HT-29 (cell line): ENCODE measurements at places on chromosomes 4 and X. TPM values are rescaled to one million over a fixed set of nuclear protein-coding genes. Genes with fewer than 3 reads are reported as not detected.

Gene PPP1R2C
- not detected in 2 replicates for total RNA-seq

Gene ETNPPL
- not detected in 2 replicates for total RNA-seq

Gene KLHL4
- total RNA-seq, result not detected in 2 replicates

Gene CXCL9
- not detected in 2 replicates for total RNA-seq

Gene HOPX
- total RNA-seq, result 3.0 TPM in 2 replicates

Gene MXD4
- 41.7 and 46.8 TPM in 2 replicates for total RNA-seq

- peak; percentile 10 for DNase-seq
Observed at GRCh38 chr4:8101213-8102075, 57.2 kb downstream of the ABLIM2 start.

GRCh38 chr4:184649971-184650855 is 675 bp downstream of the PRIMPOL start:
- DNase-seq, result peak; percentile 46

GRCh38 chr4:78297116-78297800 is 240.1 kb downstream of the FRAS1 start:
- no peak for DNase-seq

GRCh38 chr4:187218705-187219245 is 495.1 kb upstream of the FAT1 start:
- no peak for DNase-seq

DNA sequence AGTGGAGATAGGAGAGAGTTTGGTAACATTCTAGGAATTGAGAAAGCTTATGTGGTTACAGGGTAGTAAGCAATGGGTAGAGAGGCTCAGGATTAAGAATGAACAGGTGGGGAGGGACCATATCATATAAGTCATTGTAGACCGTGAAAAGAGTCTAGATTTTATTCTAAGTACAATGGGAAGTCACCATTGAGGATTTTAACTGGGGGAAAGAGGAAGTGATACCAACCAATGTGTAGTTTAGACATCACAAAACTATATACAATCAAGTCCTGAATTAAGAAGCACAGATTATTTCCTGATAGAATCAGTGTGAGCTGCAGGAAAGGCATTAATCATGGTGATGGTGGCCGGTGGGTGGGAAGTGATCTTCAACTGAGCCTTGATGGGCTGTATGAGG is 178.3 kb upstream of the ZIC3 start:
- DNase-seq, result no peak

GRCh38 chr4:166121897-166122296 is 248.9 kb downstream of the TLL1 start:
- no peak for DNase-seq

DNA sequence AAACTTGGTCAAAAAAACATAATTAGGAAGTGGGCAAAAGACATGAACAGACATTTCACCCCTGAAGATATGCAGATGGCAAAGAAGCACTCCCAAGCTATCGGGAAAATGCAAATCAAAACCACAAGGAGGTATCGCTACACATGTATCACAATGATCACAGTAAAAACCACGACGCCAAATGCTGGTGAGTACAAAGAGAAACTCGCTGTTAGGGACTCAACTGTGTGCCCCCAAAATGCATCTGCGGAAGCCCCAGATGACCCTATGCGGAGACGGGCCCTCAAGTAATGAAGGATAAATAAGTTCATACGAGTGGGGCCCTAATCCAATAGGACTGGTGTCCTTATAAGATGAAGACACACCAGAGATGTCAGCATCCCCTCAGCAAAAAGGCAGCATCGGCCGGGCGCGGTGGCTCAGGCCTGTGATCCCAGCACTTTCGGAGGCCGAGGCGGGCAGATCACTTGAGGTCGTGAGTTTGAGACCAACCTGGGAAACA is 10.2 kb downstream of the GAK start:
- DNase-seq, result no peak

DNA sequence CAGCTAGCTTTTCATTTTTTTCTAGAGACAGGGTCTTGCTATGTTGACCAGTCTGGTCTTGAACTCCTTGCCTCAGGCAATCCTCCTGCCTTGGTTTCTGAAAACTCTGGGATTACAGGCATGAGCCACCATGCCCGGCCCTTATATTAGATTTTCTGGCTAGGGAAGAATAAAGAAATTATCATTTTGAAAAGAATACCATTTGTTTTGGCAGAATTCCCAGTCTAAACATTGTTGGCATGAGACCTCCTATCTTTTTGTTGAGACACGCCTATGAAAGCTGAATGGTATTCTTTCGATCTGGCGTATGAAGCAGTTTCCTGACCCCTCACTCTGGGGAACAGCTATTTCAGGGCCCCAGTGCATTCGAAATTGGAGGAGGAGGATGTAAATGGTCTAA is 107.0 kb downstream of the REPS2 start:
- DNase-seq, result no peak

DNA sequence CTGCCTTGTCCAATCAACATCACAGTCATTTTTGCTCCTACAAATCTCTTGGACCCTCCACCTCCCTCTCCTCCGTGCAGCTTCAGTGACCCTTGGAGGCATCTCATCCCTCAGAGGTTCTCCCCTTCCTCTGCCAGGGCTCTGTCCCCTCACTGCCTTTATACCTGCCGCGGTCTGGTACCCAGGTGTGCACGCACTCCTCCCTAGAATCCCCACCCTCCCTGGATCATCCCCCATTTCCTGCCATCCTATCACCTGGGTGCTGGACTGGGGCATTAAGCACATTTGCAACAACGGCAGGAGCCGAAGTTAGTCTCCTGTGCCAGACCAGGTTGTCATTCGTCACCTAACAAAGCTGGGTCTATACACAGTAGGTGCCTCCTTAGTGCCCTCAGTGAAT is 10.1 kb downstream of the TMEM271 start:
- DNase-seq, result no peak

DNA sequence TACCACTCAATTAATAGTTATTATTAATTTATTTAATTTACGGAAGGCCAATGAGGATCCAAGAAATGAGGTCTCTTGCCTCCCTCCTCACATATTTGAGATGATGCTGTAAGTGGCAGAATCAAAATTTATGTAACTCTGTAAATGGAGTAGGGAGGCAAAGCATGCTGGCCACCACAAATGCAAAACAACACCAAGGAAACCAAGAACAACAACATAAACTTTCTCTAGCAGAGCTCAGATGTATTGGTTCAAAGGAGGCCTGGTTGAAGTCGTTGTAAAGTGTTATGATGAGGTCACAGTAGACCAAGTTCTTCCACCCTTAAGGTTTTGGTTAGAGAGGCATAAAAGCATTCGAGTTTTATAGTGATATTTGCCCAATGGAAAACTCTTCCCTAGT is 194.8 kb upstream of the FAT1 start:
- DNase-seq, result no peak

DNA sequence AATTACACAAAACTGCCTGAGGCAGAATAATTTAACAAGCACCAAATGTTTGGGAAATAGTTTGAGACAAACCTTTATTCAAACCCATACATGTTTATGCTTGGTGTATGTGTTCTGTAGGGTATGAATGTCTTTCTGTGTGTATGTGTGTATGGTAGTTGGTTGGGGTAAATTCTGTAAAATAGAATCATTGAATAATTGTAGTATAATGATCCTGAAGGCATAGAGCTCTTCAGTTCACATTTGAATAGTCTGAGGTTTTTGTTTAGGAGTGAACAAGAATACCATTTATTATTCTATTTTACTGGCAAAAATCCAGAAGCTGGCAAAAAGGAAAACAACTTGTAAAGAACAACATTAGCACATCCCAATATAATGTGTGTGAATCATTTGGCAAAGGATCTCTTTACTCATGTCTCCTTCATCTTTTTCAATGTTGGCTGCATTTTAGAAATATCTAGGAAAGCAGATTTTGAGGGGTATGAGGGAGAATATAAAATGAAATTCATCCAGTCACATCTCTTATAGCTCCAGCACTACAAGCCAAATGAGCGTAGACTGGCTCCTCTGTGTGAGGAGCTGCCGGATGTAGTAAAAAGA is 360.0 kb downstream of the CHIC1 start:
- no peak for DNase-seq

GRCh38 chr4:74996996-74997395 is 64.1 kb downstream of the PARM1 start:
- DNase-seq, result no peak

GRCh38 chr4:166091912-166092510 is 219.0 kb downstream of the TLL1 start:
- DNase-seq, result peak; percentile 33

GRCh38 chrX:39808471-39808917 is 289.3 kb downstream of the BCOR start:
- no peak for DNase-seq

DNA sequence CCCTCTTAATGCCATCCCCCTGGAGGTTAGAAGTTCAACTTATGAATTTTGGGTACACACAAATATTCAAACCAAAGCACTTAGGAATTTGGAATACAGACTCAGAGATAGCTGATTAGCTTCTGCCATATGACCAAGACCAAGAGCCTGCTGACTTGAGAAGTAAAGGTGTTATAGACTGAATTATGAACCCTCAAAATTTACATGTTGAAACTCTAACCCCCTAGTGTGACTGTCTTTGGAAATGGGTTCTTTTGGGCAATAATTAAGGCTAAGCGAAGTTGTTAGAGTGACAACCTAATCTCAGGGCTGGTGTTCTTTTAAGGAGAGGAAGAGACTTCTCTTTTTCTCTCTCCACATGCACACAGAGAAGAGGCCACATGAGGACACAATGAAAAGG is 151.2 kb downstream of the COX18 start:
- DNase-seq, result no peak

DNA sequence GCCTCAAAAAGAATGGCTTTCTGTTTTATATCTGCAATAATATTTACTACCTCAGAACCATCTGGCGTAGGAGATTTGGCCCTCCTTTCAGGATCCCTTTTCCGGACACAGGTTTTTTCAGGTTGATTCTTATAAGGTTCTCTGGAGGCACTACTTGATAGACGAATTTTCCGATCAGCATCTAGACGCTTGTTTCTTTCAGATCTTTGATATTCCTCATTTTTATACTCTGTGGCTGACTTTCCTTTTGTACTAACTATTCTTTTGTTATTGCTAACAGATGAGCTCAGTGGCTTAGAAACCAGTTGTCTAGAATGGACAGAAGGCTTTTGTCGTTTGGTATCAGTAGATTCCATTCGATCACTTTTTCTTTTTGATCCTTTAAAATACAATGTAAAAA is 12.4 kb downstream of the YTHDC1 start:
- DNase-seq, result no peak

- DNase-seq, result peak; percentile 32
Observed at GRCh38 chr4:56906489-56907393, 959 bp upstream of the REST start.

DNA sequence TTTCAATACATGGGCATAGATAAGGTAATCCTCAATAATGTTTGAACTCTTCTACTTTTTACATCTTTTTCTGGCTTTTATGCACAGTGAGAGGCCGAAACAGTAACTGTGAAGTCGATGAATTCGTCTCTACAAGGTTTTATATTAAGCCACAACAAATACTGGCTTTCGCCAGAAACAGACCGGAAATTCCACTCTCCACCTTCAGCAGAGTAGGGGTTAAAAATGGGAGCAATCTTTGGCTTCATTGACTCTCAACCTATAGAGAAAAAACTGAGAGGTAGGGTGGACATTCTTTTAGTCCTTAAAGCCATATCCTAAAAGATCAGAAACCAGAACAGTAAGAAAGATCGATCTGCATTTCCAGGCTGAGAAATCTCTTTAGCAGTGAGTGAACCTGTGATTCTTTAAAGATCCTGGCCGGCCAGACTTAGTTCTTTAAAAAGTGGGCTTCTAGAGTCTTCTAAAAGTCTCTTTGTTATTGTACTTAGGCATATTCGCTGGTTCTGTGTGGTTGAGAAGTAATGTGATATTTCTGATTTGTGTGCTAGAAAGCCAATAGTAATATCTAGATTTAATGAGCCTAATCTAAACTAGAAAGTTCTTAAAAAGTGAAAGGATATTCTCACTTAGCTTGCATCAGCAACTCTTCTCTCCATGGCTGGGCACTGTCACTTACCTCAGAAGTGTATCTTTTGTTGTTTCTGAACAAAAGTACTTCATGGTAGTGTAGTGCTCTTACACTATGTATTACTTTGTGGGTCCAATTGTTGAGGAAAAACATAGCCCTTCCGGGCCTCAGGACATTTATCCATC is 2.0 kb downstream of the HSPA4L start:
- peak; percentile 69 for DNase-seq

- DNase-seq, result no peak
Observed at GRCh38 chr4:6119507-6120020, 80.8 kb downstream of the JAKMIP1 start.

GRCh38 chr4:154078504-154079350 is 289.8 kb upstream of the SFRP2 start:
- no peak for DNase-seq

GRCh38 chr4:140344101-140344500 is 29.3 kb upstream of the SCOC start:
- DNase-seq, result no peak

DNA sequence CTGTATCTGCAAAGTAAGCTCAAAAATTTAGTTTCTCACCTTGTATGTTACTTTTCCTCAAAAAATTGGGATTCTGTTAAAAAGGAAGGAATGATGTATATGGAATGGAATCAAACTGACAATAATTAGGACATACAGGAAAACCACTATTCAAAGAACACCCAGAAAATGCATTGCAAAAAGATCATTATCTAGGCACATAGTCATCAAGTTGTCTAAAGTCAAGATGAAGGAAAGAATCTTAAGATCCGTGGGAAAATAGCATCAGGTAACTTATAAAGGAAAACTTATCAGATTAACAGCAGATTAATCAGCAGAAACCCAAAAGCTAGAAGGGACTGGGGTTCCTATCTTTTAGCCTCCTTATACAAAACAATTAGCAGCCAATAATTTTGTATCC is 23.1 kb upstream of the PLK4 start:
- no peak for DNase-seq

- no peak for DNase-seq
Observed at GRCh38 chrX:134932528-134933217, 58.1 kb upstream of the SMIM10 start.
